ENCODE measurements at places on chromosomes 11 and 22.

GRCh38 chr22:20530368-20531153 is 23.2 kb downstream of the MED15 start:
- no peak for DNase-seq

DNA sequence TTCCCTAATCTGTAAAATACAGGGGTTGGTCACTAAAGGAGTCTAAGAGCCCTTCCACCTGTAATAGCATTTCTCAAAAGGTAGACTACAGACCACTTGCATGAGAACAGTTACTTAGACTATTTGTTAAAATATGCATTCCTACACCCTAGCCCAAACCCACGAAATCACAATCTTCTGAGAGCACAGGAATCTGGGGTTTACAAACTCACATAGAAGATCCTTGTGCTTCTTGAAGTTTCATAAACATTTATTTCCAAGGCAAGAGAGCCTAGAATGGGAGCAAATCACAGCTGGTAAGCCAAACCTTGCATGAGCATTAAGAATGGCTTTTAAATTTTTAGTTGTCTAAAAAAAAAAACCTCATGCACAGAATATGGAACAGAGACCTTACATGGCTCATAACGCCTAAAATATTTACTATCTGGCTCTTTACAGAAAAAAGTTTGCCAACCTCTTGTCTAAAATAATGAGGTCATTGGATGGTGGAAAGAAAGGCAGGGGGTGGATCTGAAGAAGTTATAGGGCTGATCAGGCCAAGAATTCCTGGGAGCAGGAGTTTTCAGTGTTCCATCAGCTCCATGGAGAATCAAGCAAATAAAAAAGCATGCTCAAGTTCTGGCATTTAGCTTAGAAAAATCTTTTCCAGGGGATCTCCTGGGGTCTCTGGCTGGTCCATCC is 133.4 kb downstream of the CCDC34 start:
- no peak for DNase-seq

GRCh38 chr11:113470233-113470632 is 5.0 kb downstream of the DRD2 start:
- no peak for DNase-seq

- peak; percentile 46 for DNase-seq
Measured at GRCh38 chr22:37179126-37179470, 8.9 kb downstream of the C1QTNF6 start.

- no peak for DNase-seq
Measured at GRCh38 chr11:106958517-106959248, 59.6 kb downstream of the GUCY1A2 start.

DNA sequence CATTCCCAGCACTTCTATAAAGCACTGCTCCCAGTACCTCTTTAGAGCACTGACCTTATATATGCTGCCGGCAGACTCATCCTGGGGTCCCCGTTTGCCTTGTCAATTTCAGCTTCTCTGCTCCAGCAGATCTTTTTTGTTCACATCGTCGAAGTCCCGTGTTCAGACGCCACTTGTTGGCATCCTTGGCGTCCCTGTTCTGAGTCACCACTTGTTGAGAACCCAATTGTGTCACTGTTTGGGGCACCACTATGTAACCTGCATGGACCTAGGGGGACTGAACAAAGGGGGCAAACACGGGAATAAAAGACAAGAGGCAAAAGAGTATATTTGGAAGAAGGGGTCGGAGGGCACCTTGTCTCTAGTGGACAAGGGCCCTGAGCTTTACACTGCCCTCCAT is 25.5 kb downstream of the OR10A6 start:
- DNase-seq: no peak

DNA sequence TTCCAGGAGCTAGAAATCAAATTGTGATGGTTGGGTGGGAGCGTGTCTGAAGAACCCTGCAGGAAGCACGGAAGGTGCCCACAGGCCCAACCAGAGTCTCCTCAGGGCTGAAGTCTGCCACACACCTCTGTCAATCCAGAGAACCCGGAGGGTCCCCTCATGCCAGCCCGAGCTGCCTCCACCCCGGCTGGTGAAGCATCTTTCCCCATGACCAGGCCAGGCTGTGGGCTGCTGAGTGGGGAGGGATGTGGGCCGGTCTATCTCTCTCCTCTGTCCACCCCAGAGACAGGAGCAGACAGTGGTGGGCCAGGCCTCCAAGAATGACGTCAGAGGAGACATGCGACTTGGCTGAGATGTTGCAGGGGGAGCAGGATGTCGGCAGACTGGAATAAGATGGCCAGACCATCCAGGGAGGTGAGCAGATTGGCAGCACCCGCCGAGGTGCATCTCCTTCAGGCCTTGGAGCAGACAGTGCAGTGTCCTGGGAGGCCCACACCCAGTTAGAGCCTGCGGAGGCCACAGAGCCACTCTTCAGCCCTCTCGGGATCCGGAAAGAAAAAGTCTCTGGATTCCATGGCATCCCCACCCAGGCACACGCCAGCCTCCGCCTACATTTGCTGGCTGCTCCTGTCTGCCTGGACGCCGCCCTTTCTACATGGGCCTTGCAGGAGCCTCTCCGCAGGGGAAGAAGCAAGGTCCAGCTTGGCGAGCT is 1524.9 kb downstream of the BRD1 start:
- DNase-seq: no peak

- no peak for DNase-seq
Measured at GRCh38 chr11:34787895-34788294, 128.3 kb downstream of the APIP start.

- no peak for DNase-seq
Measured at GRCh38 chr22:46455446-46455845, 82.0 kb downstream of the CELSR1 start.

- no peak for DNase-seq
Measured at GRCh38 chr11:96112192-96113128, 188.6 kb upstream of the MTMR2 start.

- peak; percentile 96 for DNase-seq
Measured at GRCh38 chr11:33039274-33040032, at the start of gene TCP11L1. Gene TCP11L1, plus strand, starts transcription at chr11:33039572. Its CDS starts 4,202 bp downstream, at chr11:33043774.

DNA sequence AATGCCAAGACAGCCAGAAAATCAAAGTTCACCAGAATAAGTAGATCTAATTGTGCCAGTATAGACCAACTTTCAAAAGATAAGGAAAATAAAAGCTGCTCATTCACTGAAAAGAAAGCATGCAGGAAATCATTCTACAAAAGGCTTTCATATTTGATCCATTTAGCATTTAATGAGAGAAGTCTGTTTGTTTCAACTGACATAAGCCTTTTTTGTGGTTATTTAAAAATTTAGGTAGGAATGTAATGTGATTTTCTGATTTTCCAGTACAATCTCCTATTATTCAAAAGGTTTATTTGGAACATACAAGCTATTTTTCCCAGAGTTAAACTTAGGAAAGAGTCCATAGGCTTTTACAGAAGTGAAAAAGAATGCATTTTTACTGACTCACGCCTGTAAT is 92.7 kb downstream of the SBF2 start:
- no peak for DNase-seq

DNA sequence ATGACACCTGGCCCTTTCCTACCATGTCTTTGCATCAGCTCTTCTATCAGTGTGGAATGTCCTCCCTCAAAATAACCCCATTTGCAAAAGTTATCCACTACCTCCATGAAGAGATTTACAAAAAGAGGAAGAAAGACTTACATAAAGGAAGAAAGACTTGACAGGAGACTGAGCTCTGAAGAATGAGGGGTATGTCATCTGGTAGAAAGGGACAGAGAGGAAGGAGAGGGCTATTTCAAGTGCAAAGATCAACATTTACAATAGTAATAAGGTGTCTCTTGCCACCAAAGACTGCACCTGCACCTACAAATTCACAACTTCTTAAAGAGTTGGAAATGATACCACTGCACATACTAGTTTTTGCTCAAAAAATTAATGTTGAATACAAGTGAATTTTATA is 18.2 kb downstream of the PAK1 start:
- no peak for DNase-seq

- DNase-seq: no peak
Measured at GRCh38 chr11:1543606-1544263, 28.3 kb downstream of the DUSP8 start.

DNA sequence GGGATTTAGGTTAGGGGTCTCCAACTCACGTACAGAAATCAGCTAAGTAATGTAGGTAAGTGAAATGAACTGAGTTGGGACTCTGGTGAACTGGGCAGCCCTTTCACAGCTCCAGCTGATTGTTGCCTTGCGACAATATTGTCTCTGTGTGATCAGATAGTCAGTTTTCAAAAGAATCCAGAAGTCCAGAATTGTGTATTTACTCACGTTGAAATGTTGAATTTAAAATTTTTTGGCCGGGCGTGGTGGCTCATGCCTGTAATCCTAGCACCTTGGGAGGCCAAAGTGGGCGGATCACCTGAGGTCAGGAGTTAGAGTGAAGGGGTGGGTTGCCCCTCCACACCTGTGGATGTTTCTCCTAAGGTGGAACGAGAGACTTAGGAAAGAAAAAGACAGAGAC is 18.8 kb upstream of the WDR74 start:
- DNase-seq: no peak

DNA sequence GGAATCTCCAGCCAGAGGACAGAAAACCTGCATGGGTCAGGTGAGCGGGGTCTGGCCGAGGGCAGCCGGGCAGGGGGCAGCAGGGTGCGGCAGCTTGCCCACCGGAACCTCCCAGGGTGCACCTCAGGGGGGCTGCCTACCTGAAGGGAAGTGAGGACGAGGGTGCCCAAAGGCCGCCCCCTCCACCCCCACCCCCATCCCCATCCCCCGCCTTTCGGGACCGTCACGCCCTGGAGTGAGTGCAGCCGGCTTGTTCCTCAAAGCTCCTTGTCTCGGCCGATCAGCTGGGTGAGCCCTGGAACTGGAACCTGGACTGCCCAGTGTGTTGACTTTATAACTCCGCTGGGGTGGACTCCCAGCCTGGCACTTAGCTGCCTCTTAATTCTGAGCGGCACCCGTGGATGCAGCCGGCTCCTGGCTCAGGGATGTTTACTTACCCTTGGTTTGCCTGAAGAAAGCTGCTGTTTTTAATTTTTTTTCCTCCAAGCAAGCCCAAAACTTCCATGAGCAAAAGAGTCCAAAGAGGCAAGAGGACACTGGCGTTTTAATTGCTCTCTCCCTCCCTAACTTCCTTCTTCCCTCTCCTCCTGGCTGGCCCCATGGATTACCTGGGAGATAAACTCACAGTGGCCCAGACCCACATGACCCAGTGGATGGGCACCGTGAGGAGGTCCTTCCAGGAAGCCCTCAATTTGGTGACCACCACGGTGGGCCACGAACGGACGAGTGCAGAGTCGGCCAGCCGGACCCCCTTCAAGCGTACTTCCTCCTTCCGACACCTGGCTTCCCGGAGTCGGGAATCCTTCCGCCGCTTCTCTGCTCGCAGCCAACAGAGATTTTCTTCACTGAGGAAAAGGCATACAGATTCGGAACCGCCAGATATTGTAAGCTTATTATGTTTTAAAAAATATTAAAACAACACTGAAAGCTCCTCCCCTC is 87.8 kb upstream of the CRYBB3 start:
- DNase-seq: peak; percentile 69

DNA sequence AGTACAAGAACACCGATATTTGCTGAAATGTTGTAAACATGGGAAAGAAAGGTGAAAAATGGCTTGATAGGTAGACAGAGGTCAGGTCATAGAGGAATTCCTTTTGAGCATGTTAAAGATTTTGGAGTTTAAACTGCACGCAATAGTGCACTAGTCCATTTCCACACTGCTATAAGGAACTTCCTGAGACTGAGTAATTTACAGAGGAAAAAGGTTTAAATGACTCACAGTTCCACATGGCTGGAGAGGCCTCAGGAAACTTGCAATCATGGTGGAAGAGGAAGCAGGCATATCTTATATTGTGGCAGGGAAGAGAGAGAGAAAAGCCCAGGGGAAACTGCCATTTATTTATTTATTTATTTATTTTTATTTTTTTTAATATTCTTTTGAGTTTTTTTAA is 5.0 kb downstream of the OR10A5 start:
- DNase-seq: no peak

GRCh38 chr22:35625763-35626432 is 8.8 kb upstream of the MB start:
- peak; percentile 46 for DNase-seq

GRCh38 chr11:110165039-110165925 is 72.1 kb downstream of the ZC3H12C start:
- DNase-seq: no peak

DNA sequence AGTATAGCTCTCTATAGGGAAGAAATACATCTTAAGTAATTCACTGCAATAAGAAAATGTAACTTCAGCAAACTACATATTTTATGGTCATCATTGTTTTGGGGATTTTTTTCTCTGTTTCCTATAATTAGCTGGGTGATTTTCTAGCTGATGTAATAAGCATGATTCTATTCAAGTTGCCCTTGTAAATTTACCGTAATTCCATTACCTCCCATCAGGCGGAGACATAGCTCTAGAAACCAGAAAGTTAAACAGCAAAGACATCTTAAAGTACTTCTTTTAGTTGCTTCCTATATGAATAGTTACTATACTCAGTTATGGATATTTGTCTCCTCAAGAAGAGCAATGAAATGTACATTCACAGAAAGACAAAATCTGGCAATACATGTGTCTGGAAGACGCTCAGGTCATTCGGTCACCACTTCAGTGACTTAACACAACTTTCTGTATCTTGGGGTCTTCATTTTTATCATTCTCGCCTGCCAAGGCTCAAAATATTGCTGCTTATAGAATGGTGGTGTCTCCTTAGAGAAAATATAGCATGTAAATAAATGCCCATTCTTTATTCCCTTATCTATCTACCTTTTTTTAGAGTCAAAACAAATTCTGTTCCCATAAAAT is 239.9 kb upstream of the ZC3H12C start:
- no peak for DNase-seq

DNA sequence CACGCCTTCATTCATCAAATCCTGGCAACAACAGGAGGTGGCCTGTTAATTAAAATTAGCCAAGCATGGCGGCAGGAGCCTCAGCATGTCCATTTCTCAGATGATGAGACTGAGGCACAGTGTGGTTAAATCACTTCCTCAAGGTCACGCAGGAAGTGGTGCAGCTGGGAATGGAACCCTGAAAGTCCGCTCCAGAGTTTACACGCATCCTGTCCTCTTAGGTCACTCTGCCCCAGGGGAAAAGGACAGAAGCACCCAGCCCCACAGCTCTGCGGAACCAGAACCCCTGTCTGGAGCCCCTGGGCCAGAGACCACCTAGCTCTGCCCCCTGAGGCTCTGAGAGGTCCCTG is 19.6 kb downstream of the RPL3 start:
- no peak for DNase-seq
